ENCODE measurements at places on chromosomes 4 and X.

DNA sequence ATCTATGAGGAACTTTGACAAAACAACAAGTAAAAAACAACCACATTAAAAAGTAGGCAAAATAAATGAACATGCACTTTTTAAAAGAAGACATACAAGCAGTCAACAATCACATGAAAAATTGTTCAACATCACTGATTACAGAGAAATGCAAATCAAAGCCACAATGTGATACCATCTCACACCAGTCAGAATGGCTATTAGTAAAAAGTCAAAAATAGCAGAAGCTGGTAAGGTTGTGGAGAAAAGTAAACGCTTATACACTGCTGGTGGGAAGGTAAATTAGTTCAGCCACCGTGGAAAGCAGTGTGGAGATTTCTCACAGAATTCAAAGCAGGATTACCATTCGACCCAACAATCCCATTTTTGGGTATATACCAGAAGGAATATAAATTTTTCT lies 17.0 kb upstream of the LNX1 start:
- DNase-seq = no peak

GRCh38 chr4:57048590-57049304 lies 61.4 kb downstream of the IGFBP7 start:
- no peak for DNase-seq

DNA sequence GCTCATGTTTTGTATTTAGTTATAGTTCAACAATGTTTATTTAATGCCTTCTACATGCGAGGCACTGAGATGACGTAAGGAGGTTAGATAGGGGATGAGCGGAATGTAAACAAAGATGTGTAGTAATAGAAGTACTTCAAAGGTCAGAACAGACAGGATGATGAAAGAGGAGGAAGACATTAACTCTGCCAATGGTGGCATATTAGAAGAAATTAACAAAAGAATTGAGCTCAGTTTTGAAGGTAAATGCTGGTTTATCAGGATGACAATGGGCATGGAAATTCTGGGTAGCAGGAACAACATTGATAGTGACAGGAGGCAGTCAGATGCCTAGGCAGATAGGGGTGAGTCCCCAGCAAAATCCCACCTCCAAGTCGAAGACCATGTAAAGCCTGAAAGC lies 62.3 kb upstream of the PGRMC2 start:
- DNase-seq = no peak

GRCh38 chr4:82069883-82070638 lies 303.7 kb downstream of the HNRNPD start:
- no peak for DNase-seq

GRCh38 chr4:22130741-22131140 lies 182.2 kb upstream of the KCNIP4 start:
- DNase-seq = no peak

DNA sequence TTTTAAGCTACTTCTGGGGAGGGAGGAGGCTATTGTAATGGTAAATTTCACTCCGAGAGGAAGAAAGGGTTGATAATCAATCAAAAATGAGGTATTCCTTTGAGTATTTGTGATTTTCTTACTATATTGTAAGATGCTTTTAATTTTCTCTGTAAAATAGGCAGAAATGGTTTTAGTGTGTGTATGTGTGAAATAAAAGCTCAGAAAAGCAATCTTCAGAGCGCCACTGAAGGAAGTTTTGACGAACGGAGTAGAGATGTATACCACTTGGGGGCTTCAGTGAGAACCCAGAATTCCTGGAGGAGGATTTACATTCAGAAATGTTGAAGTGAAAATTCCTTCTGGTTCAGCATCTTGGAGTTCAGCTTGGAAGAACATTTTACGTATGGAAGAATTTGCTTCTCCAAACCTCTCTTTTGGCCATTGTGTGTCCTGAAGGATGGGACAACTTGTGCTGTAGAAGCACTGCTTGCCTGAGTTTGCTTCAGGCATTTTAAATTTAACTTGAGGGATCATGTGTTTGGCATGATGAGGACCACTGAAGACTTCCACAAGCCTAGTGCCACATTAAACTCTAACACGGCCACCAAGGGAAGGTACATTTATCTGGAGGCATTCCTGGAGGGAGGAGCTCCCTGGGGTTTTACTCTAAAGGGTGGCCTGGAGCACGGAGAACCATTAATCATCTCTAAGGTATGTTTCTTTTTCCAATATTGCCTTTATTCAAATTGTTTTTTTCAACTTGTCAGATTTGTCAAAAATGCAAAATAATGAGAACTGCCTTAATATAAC lies 695 bp downstream of the SHROOM3 start:
- DNase-seq = no peak

DNA sequence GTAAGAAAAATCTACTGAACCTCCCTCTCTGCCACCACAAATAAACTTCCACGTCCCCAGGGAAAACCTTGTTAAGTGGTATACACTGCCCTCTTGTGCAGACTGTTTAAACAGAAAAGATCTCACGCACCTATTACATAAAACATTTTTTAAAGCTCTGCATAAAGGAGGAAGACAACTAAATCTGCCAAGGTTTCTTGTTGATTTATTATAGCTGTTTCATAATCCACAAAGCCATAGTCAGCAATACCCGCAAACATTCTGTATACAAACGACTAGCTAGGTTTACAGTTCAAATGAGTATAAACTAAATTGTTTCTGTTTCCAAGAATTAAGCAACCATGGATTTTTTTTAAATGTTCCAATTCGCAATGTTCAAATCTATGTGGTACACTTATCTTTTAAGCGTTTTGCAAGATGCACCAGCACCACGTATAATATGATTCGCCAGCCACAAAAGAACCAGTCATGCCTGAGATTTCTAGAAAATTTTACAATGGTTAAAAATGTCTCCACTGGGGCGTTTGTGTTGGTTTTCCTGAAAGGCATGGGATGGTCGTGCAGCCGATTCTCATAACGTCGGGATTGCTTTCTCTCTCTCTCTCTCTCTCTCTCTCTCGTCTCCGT lies 164.6 kb downstream of the PRKX start:
- no peak for DNase-seq

DNA sequence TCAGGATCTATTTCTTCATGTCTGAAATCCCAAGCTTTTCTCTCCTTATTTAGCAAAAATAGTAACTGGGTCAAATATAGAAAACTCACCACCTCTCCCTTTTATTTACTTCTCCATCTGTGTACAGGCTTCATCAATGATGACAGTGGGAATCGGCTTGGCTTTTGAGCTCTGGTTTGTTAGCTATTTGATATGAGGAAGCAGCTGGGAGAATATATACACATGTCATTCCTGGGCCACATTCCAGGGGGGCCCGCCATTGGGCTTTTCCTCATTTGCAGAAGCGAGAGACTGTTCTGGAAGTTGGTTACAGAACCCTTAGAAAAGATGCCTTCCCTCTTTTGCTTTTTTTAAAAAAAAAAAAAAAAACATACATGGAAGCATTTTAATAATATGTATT lies 107.4 kb upstream of the F9 start:
- no peak for DNase-seq

DNA sequence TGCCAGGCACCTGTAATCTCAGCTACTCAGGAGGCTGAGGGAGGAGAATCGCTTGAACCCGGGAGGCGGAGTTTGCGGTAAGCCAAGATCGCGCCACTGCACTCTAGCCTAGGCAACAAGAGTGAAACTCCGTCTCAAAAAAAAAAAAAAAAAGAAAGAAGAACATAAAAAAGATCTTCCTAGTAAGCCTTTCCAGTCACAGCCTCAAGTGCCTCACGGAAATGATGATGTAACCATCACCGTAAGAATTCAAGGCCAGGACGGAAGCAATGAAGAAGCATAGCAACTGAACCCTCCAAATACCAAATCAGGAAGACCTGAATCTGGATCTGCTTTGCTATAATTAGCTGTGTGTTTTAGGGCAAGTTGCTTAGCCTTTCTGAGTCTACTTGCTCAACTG lies 28.8 kb downstream of the RBM47 start:
- no peak for DNase-seq

DNA sequence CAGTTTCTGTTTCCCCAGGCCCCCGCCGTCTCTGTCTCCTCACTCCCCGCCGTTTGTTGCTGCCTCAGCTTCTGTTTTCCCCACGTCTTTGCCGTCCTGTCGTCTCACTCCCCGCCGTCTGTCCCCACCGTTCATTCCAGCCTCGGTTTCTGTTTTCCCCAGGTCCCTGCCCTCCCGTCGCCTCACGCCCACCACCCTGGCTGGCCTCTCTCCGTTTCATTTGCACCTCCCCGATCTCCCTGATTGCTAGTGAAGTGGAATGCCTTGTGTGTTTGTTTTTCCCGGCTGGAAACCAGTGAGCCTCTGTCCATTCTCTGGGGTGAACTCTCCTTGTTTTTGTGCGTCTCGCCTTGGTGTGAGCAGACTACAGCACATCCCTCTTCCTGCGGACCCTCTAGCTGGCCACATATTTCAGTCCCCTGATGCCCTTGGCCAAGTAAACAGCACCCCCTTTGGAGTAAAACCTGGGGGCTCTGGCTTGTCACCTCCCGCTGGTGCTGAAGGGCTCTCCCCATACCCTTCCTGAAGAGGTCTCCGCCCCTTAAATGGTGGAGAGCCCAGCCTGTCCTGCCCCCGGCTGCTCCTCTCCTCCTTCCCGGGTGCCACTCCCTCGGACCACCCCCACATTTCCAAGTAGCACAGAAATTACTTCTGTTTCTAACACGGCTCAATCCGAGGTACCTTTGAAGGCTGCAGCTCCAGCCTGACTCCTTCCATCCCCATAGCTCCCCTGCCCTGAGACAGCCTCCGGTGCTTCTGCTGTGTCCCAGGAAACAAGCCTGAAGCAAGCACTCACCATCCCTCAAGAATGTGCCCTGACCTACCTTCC lies 13.2 kb downstream of the TMEM175 start:
- no peak for DNase-seq

DNA sequence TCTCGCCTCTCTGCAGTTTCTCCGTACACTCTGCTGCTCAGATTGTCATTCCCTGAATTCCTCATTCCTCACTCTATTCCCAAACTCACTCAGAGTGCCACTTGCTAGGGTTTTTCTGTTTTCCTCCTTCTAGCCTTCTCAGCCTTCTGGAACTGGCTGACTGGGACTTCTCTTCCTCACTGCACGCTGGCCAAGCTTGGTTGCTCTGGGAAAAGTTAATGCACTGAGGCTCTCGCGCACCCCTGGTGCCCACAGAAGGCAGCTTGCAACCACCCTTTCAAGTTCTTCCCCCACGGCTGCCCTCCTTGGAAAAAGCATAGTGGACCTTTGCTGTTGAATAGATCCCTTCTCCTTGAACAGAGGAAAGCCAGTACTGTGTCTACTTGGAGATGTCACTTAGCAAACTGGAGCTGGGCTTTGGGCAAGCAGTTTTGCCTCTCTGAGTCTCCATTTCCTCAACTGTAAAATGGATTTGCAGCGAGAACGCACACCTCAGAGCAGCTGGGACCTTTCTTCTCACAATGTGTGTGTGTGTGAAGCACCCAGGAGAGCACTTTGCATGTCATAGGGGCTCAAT lies 6.0 kb upstream of the CCKAR start:
- no peak for DNase-seq

- no peak for DNase-seq
Observed at GRCh38 chr4:81003597-81004111, 26.9 kb upstream of the BMP3 start.

- DNase-seq = no peak
Observed at GRCh38 chr4:65798498-65799127, 128.3 kb upstream of the EPHA5 start.

GRCh38 chrX:16445166-16445752 lies 204.7 kb upstream of the S100G start:
- DNase-seq = peak; percentile 48

- DNase-seq = no peak
Observed at GRCh38 chrX:39337451-39337850, 536.2 kb downstream of the MID1IP1 start.

GRCh38 chrX:11664211-11665167 lies 1.2 kb downstream of the ARHGAP6 start:
- no peak for DNase-seq

DNA sequence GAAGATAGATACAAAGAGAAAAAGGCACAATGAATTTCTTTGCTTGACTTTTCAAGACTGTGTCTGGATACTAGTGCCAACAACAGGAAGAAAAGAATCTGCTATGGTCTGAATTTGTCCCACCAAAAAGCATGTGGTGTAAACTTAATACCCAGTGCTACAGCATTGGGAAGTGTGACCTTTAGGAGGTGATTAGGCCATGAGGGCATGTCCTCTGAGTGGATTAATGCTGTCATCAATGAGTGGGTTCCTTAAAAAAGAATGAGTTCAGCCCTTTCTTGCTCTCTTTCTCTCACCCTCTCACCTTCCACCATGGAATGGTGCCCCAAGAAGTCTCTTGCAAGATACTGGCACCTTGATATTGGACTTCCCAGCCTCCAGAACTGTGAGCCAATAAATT lies 155.7 kb upstream of the GPRIN3 start:
- DNase-seq = no peak

DNA sequence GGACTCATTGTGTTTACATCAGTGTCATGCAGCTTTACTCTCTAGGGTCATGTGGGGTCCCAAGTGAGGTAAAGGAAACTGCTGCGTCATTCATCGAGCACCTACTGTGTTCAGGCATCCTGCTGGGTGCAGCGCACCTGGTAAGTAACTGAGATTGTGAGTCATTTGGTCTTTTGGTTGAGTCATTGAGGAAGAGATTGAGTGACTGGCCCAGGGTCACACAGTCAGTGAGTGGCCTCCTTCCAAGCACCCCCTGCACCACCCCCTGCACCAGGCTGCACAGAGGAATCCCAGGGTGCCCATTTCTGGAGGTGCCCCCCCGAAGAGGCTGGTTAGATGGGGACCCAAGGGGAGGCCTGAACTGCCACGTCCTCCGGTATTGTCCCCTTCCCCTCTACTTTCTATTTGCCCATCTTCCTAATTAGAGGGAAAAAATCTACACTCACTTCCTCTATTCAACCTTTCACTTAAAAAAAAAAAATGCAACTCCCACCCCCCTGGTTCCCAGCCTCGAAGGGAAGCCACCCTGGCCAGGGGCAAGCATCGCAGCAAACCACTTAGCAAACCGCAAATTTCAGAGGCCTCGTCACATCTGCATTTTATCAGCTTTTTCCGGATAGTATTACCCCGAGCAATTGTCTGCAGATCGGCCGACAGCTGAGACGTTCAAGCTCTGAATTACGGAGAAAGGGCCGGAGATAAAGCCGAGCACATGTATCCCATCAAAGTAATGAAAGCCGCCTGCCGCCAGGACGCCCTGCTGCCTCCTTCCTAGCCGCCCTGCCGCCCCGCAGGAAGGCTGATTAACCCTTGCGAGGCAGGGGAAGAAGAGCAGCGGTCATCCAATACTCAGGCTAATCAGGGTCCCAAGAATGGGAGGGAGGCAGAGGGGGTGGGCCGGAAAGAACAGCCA lies 96.3 kb upstream of the MSX1 start:
- DNase-seq = peak; percentile 79

GRCh38 chr4:78560296-78560963 lies 8.9 kb downstream of the ANXA3 start:
- DNase-seq = no peak

- DNase-seq = no peak
Observed at GRCh38 chrX:13652287-13652793, 601 bp upstream of the TCEANC start.

Measured in activated CD4-positive, alpha-beta memory T cell treated with anti-CD3 and anti-CD28 coated beads for 36 hours (primary cell).